ENCODE measurements at places on chromosomes 1 and 21.

DNA sequence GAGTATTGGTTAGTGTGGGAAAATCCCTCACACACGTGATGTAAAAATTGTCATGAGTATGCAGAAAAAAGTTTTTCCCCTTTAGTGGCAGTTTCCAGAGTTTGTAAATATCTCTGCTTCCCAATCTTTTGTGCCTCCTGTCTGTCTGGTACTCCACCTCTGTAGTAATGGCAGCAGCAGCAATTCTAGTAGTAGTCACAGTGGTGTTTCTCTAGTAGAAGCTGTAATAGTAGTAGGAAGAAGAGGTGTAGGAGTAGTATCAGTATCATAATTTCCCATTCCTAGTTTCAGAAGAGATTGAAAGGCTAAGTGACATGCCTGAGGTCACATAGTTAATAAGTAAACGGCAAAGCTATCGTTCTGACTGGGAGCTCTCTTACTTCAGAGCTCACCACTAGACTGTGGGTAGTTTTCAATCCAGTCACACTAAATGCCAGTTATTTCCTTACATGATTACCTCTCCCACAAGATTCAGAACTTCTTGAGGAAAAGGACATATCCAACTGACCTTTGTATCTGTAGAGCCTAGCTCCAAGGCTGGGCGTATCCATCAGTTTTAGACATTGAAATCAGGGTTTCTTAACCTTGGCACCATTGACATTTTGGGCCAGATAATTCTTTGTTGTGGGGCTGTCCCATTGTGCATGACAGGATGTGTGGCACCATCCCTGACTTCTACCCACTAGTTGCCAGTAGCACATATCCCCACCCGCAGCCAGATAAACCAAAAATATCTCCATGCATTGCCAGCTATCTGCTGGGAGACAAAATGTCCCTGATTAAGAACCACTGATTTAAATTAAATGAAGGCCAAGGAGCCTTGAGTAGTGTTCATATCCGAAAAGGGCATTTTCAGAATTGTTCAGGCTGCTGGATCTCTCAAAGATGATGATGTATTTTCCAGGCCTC is 135.9 kb downstream of the FGGY start:
- no peak for DNase-seq

DNA sequence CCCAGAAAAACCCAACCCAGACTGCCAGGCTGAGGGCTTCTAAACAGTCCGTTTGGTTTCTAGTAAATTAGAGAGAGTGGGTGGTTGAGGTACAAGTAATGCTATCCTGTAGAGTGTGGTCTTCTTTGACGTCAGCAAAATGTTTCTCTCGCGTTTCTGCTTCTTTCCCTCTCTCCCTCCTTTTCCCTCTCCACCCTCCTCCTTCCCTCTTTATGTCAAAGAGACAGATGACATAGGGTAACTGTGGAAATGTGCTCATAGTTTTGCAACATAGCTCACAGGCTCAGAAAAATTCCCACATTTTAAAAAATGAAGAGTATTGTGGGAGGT is 158.3 kb downstream of the TOMM20 start:
- no peak for DNase-seq

DNA sequence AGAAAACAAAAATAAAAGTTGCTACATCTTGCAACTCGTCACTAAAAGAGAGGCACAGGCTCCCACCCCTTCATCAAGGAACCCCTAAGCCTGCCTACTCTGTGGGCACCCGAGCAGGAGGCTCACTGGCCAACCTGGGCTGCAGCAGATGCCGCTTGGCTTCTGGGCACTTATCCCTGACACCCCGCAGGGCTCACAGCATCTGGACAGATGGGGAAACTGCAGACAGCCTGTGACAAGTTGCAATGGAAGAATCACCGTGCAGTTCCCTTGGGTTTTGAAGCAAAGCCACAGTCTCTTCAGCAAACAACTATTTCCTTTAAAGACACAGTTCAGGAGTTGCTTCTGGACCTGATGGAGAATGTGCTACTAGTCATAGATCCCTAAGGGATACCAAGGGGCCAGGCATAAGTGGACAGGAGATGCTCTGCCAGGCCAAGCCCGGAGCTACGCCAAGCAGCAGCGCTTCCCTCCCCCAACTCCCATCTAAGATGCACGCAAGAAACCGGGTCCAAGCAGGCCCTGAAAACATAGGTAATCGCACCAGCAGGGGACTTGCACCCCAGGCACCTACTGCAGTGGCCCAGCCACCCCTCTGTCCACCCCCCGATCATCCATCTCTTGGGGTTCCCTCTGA is 170.6 kb downstream of the NPHP4 start:
- no peak for DNase-seq

GRCh38 chr1:10186331-10187025 is 23.9 kb upstream of the KIF1B start:
- no peak for DNase-seq

GRCh38 chr1:184419350-184420161 is 32.7 kb downstream of the C1orf21 start:
- no peak for DNase-seq

DNA sequence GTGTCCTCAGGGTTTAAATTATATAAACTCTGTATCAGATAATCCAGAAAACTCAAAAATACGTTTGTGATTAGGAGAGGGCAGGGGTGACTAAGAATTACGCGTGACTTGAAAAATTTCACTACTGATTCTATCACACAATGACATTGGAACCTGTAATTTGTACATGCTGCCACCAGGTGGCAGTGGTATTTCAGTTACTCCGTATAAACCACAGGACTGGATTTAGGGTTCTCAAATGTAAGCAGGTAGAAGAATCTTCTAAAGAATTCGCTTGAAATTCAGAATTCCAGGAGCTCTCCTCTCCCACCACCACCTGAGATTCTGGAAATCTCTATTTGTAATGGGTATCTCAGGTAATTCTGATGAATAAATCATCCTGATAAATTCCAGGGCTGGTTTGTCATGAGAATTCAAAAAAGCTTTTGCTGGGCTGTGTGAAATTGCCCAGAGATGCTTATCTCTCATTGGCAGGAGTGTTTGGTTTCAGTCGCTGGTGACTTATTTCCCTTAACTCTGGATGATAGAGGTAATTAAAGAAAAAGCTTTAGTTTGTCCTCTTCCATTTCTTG is 1.7 kb upstream of the KRTAP7-1 start:
- no peak for DNase-seq
